Activated CD4-positive, alpha-beta T cell treated with anti-CD3 and anti-CD28 coated beads, Interleukin-2, amount 50 U/mL, for 48 hours (primary cell): ENCODE measurements at places on chromosomes 2 and 18.

DNA sequence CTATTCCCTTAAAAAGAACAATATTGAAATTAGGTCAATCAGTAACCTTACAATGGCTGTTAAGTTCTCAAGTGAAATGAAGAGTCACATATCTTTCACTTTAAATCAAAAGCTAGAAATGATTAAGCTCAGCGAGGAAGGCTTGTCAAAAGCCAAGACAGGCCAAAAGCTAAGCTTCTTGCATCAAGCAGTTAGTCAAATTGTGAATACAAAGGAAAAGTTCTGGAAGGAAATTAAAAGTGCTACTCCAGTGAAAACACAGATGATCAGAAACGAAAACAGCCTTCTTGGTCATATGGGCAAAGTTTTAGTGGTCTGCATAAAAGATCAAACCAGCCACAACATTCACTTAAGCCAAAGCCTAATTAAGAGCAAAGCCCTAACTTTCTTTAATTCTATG is 402.6 kb upstream of the ZEB2 start:
- DNase-seq, result no peak

DNA sequence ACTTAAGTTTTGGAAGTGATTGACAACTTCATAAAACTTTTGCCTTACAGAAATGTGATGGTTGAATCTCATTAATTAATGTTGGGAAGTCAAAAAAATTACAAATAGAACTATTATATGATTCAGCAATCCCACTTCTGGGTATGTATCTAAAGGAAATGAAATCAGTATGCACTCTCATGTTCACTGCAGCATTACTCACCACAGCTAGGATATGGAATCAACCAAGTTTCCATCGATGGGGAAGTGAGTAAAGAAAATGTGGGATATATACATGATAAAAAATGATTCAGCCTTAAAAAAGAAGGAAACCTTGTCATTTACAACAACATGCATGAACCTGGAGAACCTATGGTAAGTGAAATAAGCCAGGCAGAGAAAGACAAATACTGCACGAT is 112.4 kb upstream of the WDR75 start:
- no peak for DNase-seq

- no peak for DNase-seq
Measured at GRCh38 chr2:119292226-119292625, 68.6 kb downstream of the STEAP3 start.

DNA sequence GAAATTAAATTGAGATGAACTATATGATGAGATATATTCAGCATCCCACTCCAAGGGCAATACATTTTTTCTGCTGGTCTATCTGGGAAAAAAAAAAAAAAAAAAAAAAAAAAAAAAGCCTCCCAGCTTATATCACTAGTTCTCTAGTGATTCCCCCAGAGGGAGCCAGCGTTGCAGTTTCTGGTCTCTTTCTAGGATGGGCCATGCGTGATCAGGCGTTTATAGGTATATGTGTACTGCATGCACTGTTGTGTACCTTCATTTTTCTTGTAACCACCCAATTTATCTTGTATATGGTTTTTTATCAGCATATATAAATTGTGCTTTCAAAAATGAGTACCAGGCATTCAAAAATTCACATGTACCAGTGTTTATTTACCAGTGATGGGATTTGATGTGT is 35.1 kb downstream of the DCDC2C start:
- no peak for DNase-seq
